ENCODE measurements at places on chromosomes 2 and 18.

DNA sequence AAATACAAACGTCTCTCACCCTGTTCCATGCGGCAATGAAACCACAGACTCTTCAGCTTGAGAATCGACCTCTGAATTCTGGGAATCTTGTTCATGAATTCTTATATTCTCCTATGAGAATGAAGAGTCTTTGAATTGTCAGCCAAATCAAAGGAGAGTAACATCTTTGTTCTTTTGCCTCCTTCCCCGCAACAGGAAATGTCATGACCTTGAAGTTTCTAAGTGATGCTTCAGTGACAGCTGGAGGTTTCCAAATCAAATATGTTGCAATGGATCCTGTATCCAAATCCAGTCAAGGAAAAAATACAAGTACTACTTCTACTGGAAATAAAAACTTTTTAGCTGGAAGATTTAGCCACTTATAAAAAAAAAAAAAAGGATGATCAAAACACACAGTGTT, 21.8 kb downstream of the TNFAIP6 start:
- DNase-seq: peak; percentile 13

GRCh38 chr2:3409627-3410170, 30.2 kb downstream of the TRAPPC12 start:
- no peak for DNase-seq

GRCh38 chr18:79952996-79953559, 1.6 kb upstream of the SLC66A2 start:
- DNase-seq: no peak

DNA sequence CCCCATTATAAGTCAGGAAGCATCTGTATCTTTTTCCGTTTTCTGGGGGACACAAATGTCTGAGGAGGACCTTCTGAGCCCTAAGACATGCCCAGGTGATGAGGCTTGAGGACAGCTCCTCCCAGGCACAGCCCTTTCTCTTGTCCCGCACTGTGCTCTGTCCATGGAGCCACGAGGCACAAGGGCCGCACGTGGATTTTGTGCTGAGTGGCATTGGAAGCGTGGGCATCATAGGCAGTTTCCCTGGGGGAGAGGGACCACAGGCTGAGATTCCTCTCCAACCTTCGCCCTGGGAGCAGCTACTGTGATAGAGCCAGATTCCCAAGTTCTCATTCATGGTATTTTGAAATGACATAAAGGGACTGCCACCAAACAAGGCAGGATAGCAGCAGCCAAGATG, 139.9 kb downstream of the SH3RF3 start:
- DNase-seq: no peak

DNA sequence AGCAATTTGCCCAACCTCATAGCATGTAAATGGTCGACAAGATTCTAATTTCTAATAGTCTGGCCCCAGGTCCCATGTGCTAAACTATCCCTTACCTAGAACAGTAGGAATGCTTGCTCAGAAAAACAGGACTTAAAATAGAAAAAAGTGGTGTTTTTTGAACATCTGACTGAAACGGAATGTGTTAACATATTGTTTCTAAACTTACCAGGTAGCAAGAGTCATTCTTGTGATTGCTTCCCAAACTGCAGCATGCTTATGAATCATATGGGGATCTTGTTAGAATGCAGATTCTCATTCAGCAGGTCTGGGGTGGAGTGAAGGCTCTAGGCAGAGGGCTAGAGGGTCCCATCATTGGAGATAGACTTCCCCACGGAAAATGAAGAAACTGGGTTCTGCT, 5.8 kb upstream of the SLC20A1 start:
- peak; percentile 42 for DNase-seq

DNA sequence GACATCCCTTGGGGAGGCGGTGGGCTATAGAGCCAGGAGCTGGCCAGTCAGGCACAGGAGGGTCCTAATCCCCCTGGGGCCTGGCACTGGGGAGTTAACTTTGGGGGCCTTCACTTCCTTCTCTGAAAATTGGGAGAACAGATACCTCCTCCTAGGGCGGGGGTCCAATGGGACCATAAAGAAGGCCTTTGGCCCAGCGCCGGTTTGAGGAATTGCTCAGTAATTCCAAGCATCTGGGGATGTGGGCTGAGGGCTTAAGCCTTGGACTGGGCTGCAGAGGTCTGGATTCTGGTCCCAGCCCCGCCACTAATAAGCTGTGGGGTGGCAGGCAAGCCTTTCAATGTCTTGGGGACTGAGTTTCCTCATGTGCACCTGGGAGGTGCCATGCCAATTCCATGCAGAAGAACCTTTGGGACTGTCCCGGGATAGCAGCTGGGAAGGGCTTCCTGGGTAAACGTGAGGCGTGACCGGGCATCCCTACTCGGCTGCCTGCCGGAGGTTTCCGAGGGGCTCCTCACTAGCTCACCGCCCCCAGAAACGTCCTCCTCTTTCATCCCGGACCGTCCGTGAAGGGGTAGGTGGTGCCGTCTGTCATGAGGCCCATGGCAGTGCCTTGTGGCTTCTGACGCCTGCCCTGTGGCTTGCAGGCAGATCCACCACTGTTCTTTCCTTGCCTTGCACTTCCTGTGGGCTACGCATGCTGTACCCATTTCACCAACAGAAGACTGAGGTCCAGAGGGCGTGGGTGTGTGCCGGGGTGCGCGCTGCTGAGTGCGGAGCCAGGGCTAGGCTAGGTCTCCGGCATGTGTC, 67.4 kb upstream of the HPCAL1 start:
- no peak for DNase-seq

- DNase-seq: peak; percentile 85
Measured at GRCh38 chr2:215105607-215106354, 32.6 kb downstream of the ABCA12 start.

- no peak for DNase-seq
Measured at GRCh38 chr2:25286723-25287483, 54.8 kb downstream of the DNMT3A start.
